HT1080 (cell line): ENCODE measurements at places on chromosomes 3 and 15.

GRCh38 chr3:105157067-105157765, 209.5 kb upstream of the ALCAM start:
- DNase-seq: no peak

DNA sequence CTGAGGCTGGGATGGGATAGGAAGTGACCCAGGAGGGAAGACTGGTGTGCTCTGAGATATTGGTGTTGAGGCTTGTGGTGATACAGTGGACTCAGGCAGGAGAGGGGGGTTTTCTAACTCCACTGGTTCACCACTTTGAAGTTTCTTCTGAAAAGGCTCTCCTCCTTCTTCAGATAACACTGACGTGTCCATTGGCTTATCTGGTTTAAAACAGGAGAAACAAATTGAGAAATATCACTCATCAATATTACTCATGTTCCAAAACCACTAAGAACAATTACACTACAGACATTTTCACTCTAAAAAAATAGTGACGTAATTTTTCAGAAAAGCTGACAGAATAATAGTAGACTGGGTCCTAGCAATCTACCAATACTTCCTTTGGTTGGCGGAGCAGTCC, 23.1 kb downstream of the TP53BP1 start:
- DNase-seq: peak; percentile 72

DNA sequence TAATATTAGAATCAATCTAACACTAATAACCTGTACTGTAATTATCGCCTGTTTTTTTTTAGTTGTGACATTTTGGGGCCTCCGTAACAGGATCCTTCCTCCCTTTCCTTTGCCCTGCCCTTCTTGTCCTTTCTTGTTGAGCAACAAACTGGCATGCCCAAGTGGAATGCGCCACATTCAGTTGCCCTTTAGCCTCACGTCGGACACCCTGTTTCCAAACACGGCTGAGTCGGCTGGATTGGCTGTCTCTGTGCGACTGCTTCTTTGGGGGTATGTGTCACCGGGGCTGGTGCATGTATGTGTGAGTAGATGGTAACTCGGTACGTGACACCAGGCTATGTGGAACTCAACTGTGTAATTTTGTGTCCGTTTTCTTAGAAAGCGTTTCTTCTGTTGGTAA, 24.1 kb downstream of the TRAK1 start:
- no peak for DNase-seq

- DNase-seq: no peak
Observed at GRCh38 chr3:15769256-15769915, 28.4 kb downstream of the ANKRD28 start.

GRCh38 chr3:10883478-10884234, 67.6 kb downstream of the SLC6A11 start:
- no peak for DNase-seq

DNA sequence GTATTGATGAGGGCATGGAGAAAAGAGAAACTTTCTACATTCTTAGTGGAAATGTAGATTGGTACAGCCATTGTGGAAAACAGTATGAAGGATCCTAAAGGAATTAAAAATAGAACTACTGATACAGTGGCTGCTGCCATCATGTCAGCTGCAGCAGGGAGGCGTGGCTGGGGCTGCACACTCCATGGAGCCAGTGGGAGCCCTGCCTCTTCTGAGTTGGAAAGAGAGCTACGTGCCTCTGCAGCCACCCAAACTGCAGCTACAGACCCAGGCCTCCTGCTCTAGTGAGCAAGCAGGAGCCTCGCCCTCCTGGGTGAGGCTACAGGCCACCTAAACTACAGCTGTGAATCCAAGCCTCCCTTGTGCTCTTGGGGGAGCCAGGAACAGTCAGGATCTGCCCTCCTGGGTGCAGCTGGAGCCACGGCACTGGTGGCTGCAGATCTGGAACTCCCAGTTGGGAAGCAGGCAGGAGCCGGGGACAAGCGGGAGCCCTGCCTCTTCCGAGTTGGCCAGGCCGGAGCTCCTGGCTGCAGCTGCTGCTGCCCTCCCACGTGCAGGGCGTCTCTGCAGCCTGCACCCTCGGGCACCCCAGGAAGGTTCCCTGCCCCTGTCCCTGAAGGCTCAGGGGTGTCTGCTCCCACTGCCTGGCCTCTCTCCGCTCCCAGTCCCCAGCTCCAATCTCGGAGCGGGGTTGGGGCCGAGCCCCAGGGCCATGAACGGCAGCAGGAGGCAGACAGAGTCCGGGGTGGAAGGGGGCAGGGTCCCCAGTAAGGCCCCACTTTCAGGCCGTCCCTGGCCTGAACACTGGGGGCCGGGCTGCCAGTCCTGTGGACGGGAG, 64.5 kb downstream of the THBS1 start:
- no peak for DNase-seq

DNA sequence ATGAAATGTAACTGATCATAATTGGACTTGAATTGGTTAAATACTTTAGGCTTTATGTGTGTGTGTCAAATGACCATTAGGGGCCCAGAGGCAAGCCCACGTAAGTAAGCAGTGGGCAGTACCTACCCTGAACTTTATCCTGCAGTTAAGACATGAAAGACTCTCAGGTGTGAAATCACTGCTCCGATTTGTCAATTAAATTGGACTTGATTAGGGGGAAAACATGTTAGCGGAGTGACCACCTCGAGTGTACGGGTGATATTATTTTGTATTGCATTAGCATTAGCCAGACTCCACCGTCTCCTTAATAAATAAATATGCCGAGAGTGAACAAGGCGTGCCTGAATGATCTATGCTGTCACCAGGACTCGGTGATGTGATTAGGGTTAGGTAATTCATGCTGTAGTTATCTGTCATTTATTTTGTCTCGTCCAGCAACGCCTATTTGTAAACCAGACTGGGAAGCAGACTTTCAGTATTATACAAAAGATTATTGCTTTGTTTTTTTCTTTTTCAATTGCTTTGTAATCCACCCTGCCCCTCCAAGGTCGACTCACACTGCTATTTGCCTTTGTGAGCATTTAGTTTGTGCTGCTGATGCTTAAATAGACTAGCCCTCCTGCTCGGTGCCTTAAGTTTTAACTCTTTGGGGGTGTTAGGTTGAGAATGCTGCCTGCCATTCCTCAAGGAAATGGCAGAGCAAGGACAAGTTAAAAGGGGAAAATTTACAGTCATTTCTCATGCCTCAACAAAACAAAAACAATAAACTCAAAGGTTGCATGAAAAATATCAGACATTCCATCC, 1.8 kb downstream of the RBMS3 start:
- DNase-seq: peak; percentile 48

- DNase-seq: no peak
Observed at GRCh38 chr3:12194669-12195161, 36.0 kb upstream of the TIMP4 start.

DNA sequence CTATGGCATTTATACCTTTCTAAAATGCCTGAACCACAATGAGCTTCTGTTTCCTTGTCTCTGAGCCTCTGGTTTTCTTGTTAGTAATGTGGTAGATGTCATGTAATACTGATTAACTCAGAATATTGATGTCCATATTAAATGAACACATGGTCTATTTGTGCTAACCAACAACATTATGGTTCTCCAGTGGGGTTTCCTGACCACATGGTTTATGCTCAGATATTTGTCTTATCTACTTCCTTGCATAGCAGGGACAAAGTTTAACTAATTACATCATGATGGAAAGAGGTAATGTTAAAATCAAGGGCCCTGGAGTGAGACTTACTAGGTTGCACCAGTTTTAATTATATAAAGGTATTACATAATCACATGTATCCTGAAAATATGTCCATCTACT, 62.6 kb upstream of the SCN10A start:
- no peak for DNase-seq

- no peak for DNase-seq
Observed at GRCh38 chr15:58632789-58633188, 116.7 kb downstream of the ADAM10 start.

GRCh38 chr3:56423661-56424099, 44.6 kb downstream of the ERC2 start:
- no peak for DNase-seq

GRCh38 chr3:112123548-112123947, 9.5 kb downstream of the GCSAM start:
- no peak for DNase-seq

DNA sequence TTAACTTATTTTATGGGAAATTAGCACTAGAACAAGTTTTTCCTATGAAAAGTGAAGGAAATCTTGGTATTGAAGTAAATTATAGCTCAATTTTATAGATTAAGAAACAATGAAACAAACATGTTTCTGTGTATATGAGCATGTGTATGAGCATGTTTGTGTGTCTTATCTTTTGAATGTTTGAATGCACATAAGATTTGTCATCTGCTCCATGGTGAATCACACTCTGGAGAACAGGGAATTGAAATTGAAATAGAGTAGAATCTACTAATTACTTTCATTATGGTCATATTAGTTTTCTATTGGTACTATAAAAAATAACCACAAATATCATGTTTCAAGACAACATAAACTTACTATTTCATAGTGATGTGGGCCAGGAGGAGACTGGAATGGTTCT, 646.6 kb downstream of the OTOL1 start:
- DNase-seq: no peak
